NCI-H446 (cell line): ENCODE measurements at places on chromosomes 6 and 20.

GRCh38 chr20:54622333-54623295 lies 147.2 kb downstream of the DOK5 start:
- no peak for DNase-seq

GRCh38 chr6:119147101-119148053 lies 68.9 kb upstream of the FAM184A start:
- peak; percentile 62 for DNase-seq

- DNase-seq = no peak
These were observed 59.6 kb downstream of the NFATC2 start for GRCh38 chr20:51482836-51483473.

DNA sequence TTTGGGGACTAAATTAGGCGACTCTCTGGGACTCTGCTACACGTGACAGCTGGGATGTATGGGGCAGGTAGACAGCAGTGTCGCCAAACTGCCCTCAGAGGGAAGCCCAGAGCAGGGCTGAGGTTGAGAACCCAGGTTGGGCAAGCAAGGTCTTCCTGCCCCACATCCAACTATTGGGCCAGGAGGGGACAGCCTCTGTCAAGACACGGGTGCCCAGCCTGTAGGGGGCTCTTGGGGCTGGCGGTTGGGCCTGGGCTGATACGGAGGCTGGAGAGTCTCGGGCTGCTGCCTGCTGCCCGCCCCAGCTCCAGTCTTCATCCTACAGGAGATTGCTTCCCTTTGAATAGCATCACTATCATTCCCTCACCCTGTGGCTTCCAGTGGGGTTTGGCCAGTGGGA lies 33.3 kb downstream of the CPNE5 start:
- no peak for DNase-seq

DNA sequence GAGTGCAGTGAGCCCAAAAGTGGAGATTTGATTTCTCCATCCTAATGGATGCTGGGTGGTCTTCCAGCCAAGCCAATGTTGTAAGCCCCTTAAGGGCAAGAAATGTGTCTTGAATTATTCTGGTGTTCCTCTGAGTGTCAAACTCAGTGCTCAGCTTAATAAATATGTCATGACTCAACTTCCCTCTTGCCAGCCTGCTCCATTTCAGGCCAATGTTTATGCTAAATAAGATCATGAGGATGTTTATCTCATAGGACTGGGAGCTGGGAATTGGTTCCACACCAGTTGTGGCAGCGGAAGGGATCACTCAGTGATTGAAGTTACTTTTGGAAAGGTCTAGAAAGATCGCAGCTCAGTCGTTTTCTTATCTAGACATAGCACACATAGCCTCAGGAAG lies 90.4 kb upstream of the ISM1 start:
- no peak for DNase-seq

- peak; percentile 37 for DNase-seq
These were observed 5.3 kb upstream of the GUCA1B start for GRCh38 chr6:42200035-42200434.

GRCh38 chr6:129041563-129041962 lies 158.6 kb downstream of the LAMA2 start:
- DNase-seq = no peak

DNA sequence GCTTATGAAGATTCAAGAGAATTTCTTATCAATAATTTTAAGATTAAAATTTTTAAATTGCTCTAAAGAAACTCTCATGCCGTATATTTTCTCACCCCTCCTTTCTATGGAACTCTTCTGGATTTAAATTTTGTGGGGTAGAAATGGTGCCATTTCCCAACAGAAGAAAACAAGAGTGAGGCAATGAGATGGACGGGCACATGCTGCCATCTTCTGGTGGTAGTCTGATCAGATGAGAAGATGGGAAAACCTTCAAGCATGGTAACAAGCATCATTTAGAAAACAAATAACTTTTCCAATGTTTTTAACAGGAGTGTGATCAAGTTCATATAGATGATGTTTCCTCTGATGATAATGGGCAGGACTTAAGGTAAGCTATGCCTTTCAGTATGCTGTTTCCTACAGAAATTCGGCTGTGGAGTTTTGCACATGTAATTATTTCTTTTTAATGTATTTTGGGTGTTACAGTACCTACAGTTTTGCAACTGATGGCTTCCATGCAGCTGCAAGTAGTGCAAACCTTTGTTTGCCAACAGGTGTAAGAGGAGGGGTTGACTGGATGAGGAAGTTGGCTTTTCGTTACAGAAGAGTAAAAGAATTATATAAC lies 271.4 kb downstream of the EYA4 start:
- peak; percentile 40 for DNase-seq

DNA sequence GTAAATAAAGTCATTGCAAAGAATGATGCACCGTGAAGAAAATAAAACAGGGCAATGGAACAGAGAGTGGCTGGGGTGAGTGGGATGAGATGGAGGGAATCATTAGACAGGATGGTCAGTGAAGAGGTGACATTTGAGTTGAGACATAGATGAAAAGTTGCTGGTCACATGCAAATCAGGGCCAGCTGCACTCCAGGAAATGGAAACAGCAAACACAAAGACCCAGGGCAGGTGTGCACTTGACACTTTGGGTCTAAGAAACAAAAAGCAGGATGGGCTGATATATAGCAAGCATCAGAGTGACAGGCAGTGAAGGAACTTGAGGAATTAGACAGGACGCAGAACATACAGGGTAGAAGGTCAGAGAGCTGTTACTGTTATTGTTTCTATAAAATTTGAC lies 171.5 kb upstream of the RIPOR2 start:
- DNase-seq = no peak

DNA sequence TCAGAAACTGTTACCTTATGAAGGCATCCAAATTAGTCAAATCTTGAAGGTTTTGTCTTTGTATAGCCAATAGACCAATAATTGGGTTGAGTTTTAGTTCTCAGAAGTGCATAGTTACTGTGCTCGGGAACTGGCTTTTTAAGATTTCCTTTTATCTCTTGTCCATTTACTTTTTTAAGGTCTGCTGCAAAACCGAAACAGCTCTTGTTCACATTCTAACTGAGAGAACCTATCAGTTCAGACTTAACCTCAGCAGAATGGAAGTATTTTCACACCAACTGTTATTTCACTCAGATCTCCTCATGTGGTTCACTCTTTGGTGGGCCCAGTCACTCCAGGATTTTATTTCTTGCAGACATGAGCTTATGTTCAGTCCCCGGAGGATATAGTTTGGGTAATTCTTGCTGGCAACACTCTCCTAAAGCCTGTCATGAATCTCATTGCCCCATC lies 55.5 kb downstream of the TPBG start:
- no peak for DNase-seq

GRCh38 chr6:113458368-113459010 lies 398.7 kb upstream of the MARCKS start:
- no peak for DNase-seq

GRCh38 chr6:28711788-28712341 lies 186.2 kb downstream of the GPX5 start:
- no peak for DNase-seq
